ENCODE measurements at places on chromosomes 5 and 9. TPM values are rescaled to one million over a fixed set of nuclear protein-coding genes. Genes with fewer than 3 reads are reported as not detected.

MCC gene
- total RNA-seq, result 95.9 TPM

ZBED3 gene
- 1.3 TPM for total RNA-seq

CYLC2 gene
- not detected for total RNA-seq

SPINK4 gene
- not detected for total RNA-seq
